ENCODE measurements at places on chromosomes 5 and 9. TPM values are rescaled to one million over a fixed set of nuclear protein-coding genes. Genes with fewer than 3 reads are reported as not detected.

Gene ACTBL2
- 0.05 TPM for total RNA-seq

Gene FST
- total RNA-seq = 15.6 TPM

Gene ATP10B
- total RNA-seq = not detected

Gene SLC6A19
- not detected for total RNA-seq

Gene AJM1
- total RNA-seq = 3.5 TPM

Gene DNAJC25
- 12.0 TPM for total RNA-seq

Gene SHC3
- total RNA-seq = 0.38 TPM

Gene ANKRD34B
- total RNA-seq = not detected

Gene ZCCHC7
- total RNA-seq = 13.0 TPM

Gene PCDHA12
- total RNA-seq = 2.7 TPM

Gene GLDC
- 14.7 TPM for total RNA-seq

Gene CXCL14
- total RNA-seq = 0.12 TPM

Gene IL5
- not detected for total RNA-seq

Gene SMIM33
- not detected for total RNA-seq

Gene ANGPTL2
- total RNA-seq = not detected

Gene MLANA
- not detected for total RNA-seq

Gene ATOX1
- 203 TPM for total RNA-seq

Gene DOCK2
- total RNA-seq = 3.5 TPM

Gene KIF20A
- 47.9 TPM for total RNA-seq

Gene FRMPD1
- 0.02 TPM for total RNA-seq

Gene LRRC26
- 1.0 TPM for total RNA-seq

Gene BARX1
- total RNA-seq = 10.8 TPM

Gene SAXO1
- not detected for total RNA-seq

Gene C5orf58
- not detected for total RNA-seq

Gene SPATA6L
- total RNA-seq = 2.1 TPM

Gene PRLR
- total RNA-seq = not detected

Gene SLC27A6
- total RNA-seq = not detected

Gene LCN1
- not detected for total RNA-seq

Gene PDE6A
- 0.15 TPM for total RNA-seq

Gene PTGR1
- total RNA-seq = 380 TPM

Gene PCDHA1
- 0.10 TPM for total RNA-seq

Measured in A549 treated with DMSO at 1 μM for 4 hours (cell line).